ENCODE measurements at places on chromosomes 6 and 20.
A peak's percentile ranks its signal among the peaks of the same experiment; 100 is the strongest.

GRCh38 chr6:80020381-80021120 is 16.1 kb downstream of the TTK start:
- no peak for DNase-seq

DNA sequence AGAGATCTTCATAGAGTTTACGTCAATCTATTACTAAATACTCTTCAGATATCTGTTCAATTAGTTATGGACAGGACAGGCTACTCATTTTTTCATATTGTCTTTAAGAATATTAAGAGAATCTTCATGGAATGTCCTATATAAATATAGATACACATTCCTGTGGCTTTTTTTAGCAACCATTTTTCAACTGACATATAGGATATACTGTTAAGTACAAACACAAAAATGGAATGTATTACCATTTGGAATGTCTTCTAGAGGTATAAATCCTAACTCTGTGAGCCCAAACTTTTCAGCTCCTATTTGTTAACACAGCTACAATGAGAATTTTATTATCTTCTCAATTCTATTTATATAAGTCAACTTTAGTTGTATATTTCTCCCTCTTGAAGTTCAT is 239.6 kb upstream of the DEFB112 start:
- no peak for DNase-seq

DNA sequence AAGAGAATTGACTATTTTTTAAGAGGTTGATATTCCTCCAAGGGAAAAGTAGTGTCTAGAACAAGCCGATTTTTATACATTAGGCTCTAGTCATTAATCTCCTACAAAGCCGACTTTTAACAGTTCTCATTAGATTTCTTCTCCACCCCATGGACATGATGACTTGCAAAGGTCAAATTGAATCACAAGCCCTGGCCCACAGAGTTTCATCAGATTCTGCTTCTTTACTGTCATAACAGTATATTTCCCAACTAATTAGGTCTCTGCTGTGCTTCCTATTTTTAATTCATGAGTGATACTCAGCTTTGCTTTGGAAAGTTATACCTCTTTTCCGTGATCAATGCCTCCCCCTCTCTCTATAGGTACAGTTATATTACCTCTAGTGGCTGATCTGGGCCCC is 90.6 kb upstream of the ADGRB3 start:
- DNase-seq: no peak

- no peak for DNase-seq
These were observed 23.0 kb downstream of the ERGIC3 start for GRCh38 chr20:35564905-35565304.

DNA sequence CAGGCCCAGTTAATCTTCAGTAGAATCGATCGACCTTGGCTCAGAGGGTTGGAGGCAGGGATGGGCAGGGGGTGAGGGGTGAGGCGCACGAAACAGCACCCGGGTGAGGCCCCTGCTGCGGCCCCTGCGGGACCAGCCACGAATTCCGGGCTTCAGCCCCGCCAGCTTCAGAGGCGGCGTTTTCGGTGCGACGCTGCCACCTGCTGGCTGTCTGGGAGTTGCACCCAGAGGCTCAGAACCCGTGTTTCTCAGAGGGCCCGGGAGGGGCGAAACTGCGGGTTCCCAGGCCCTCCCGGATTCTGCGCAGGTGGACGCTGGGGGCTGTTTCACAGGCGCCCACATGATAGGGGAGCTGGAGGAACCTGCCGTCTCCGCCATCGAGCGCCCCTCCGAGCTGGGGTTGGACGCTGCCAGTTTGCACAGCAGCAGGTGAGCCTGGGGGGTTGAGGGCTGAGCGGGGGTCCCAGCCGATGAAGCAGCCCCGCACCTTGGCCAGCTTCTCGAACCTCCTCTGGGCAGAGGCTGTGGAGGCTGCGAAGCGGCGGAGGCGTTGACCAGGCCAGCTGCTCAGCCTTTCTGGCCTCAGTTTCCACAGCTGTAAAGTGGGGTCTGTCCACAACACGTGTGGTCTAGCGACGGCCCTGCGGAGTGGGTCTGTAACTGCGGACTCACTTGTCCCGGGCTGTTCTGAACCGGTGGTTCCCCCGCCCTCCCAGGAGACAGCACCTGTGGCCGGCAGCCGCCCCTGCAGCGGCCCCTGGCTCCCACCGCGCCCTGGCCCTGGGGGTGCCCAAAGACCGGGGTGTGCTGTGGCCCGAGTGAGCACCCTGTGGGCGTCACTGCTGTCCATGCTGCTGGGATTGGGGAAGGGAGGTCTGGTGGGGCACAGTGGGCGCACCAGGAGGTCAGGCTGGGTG is 2.5 kb upstream of the BHLHE23 start:
- peak; percentile 57 for DNase-seq

GRCh38 chr20:24353135-24353690 is 116.2 kb upstream of the SYNDIG1 start:
- no peak for DNase-seq

DNA sequence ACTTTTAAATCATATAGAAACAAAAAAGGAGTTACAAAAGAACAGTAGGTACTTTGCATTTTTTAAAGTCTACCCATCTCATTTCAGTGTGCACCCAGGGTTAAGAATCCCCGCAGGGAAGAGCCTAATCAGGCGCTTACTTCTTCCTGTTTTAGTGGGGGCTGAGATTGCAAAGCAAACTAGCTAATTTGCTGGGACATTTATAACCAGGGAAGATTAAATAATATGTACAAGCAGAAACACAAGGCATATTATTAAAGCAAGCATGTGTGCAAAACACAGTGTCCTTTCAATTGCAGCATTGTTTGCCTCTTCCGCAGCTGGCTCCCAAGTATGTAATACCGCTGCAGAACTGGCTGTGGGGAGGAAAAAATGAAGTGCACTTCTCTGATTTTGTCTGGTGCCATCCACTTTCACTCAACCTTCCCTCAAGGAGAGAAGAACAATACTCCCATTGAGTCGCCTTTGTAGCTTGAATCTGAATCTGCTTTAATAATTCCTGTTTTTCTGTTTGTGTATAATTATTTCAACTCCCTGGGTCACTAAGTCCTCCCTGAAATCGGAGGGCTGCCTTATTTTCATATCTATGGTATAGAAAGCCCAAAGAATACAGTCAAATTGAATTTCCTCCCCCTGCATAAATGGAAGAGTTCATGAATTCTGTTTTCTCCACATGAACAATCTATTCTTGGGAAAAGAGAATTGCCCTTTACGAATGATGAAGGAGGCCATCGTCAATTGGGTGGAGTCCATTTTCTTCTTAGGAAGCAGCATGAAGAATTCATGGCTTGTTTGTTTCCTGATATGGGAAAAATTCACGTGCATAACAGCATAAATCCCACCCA is 23.3 kb upstream of the BCAS1 start:
- no peak for DNase-seq

- DNase-seq: no peak
These were observed 1.4 kb downstream of the CTSZ start for GRCh38 chr20:59005523-59006166.

DNA sequence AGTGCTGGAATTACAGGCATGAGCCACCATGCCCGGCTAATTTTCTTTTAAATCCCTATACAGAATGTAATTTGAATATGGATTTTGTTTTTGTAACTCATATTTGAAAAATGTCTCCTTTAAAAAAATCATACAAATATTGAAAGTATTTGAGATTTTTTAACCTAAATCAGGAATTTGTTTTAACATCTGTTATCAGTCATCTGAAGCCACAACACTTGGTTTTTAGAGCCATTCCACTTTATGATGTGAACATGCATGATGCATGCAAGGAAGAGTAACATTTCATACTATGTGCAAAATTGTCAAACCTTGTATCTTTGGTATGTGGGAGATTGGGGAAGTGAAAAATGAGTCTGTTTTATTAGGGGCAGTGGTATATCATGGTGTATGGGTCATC is 124.5 kb upstream of the AHI1 start:
- no peak for DNase-seq

- DNase-seq: no peak
These were observed 58.2 kb downstream of the PLCB1 start for GRCh38 chr20:8190043-8190880.

DNA sequence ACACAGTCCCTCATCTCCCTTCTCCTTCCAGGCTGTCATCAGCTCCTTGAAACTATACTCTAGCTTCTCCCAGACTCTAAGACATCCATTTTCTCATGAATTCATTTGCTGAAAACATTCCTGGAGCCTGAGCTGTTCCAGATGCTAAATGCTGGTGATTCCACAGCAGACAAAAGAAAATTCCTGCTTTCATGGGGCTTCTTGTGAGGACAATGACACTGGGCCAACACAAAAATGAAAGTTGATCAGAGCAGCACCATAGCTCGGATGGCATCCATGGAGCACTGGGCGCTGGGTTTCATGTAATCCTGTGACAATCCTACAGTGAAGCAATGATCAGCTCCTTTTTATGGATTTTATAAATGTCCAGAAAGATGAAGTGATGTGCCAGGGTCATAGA is 47.4 kb upstream of the STX16 start:
- DNase-seq: no peak

GRCh38 chr20:21498195-21498594 is 15.7 kb downstream of the NKX2-2 start:
- DNase-seq: no peak

DNA sequence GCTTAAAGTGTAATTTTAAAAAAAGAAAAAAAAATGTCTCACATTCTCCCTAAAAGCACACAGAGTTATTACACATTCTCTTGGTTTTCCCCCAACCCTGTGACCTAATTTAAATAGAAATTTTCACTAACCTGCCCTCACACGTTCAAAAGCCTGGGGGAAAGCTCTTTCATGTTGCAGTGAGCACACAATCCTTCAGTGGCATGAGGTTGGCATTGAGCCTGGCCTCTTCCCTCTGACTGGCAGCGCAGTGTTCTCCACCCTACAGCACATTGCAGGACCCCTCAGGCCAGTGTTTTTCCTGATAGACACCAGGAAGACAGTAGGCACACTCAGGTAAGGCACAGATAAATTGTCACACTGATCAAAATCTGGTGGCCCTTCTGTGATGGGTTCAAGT is 34.1 kb downstream of the TNFRSF21 start:
- no peak for DNase-seq

DNA sequence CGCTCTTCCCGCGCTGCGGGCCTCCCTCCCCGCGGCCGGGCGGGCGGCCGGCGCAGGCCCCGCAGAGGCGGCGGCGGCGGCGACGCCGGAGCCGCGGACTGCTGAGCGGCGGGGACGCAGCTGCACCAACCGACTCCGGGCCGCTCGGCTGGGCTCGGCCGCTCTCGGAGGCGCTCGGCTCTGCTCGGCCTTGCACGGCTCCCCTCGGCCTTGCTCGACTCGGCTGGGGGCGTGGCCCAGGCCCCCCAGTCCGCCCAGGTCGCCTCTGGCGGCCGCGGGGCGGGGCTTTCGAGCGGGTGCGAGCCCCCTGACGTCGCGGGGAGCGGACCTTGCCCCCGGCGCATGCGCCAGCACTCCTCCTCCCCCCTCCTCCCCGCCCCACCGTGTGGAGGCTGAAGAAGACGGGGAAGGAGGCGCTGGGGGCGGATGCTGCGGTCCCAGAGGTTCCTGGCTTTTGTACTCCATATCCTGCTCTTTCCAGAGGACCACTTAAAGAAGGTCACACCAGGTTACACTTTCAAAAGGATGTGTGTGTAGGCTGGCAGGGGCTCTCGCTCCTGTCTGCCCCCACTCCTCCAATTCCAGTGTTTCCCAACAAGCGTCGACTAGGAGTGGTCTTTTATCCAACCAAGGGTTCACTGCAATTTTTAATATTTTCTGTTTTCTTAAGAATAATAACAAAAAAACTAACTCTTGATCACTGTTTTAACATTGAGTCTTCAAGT is at the start of gene ZHX3:
Gene ZHX3 (minus strand): TSS at position 186 of the 725 bp plus-strand sequence. CDS start 112,815 bp downstream, outside the sequence.
- peak; percentile 98 for DNase-seq

- DNase-seq: no peak
These were observed 26.5 kb upstream of the ABT1 start for GRCh38 chr6:26570027-26570809.

GRCh38 chr6:125714441-125715090 is 34.9 kb upstream of the HEY2 start:
- no peak for DNase-seq

DNA sequence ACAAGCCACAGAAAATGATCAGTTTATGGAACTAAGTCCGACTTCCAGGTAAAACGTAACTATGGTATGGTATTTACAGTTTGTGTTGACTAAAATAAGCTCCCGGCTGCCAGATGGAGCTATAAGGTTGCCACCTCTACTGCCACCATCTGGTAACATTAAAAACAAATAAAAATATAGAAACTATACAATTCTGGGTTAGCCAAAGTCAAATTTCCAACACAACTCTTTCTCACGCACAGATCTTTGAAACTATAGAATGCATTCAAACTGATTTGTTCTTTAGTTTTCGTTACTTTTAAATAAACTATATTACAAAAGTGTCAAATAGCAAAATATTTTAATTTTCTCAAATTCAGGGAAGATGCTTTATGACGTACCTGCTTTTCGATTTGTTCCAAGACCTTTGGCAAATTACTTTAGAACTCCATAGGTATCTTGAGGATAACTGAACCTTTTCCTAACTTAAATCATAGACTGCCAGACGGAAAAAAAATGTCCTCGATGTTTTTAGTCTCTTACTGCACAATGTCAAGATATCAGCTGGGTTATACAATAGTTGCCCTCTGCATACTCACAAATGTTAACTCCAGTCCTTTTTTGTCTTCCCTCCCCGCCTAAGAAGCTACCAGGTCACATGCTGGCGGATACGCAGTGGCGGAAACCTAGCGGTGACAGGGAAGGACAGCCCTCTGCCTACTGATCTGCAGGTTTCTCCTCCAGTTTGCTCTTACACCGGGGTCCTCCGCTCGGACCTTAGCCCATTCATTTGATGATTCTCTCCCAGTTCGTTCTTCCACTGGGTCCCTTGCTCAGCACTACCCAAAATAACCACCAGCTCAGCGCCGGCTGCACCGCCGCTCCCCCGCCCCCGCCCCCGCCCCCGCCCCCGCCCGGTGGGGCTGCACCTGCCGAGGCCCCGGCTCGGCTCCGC is 888 bp downstream of the SLC17A5 start:
- peak; percentile 18 for DNase-seq

DNA sequence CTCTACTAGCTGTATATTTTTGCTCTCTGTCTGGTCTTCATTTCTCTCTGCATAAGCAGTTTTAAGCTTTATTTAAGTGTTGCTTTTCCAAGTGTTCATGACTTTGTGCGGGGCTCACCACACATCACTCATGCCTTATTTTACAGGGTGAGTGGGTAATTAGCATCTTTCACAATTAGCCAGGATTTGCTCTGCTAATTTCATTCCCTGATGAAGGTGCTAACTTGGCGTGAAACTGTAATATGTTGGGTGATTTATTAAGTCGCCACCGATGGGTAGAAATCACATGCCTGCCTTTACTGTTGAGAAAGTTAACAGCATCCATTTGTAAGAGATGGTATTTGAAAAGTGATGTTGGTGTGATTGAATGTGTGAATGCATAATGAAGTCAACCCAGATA is 44.7 kb downstream of the DEFB114 start:
- no peak for DNase-seq

DNA sequence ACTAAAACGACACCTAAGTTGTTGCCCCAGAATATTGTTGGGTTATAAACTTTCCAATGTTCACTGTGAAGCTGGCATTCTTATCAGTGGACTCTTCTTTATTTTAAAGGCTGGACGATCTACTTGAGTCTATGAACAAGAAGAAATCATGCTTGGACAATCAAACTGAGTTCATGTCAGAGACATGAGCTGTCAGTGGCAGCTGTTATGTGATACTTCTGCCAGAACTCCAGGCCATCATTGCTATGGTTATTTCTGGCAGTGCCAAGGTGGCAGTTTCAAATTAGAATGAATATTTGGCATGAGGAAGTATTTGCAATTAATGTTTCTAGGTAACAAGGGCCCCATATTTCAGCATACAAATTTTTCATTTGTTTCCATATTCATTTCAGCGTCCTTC is 417.3 kb downstream of the LMBRD1 start:
- DNase-seq: no peak
